ENCODE measurements at places on chromosomes 6 and 20.
A peak's percentile ranks its signal among the peaks of the same experiment; 100 is the strongest.

- no peak for DNase-seq
These were observed 162.6 kb upstream of the FOXA2 start for GRCh38 chr20:22746957-22747356.

- DNase-seq: no peak
These were observed 216.5 kb downstream of the ZMYND8 start for GRCh38 chr20:47139934-47140535.

DNA sequence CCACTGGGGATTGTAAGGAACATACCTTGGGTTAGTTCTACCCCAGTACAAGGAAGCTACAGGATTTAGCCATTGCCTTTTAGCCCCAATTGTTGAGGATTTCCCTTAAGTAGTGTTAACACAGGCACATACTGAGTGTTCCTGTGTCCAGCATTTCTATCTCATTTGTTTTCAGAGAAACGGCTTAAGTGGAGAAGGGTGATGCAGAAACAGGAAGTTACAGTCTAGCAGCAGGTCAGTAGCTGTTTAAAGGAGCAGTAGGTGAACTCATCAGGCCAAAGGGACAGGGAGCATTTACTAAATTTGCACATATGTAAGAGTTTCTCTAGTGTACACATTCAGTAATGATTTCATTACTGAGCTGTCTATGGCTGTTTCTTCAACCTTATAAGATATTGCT, 644.2 kb upstream of the GJE1 start:
- DNase-seq: no peak

DNA sequence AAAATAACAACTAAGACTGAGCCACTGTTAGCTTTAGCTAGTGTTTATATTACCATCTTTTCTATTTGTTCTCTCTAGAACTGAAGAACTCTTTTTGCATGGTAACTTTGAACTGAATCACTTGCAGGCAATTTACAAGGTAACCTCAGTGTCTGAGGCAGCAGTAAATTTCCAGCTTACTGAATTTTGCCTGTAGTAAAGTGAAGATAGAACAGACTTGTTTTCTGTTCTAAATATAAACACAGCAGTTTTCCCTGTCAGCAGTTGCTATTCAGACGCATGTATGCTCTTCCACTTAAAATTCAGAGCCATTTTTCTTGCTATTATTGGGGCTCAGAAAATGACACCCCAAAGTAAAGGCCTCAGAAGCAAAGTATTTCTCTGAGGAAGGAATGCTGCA, 974.0 kb upstream of the GJE1 start:
- no peak for DNase-seq

DNA sequence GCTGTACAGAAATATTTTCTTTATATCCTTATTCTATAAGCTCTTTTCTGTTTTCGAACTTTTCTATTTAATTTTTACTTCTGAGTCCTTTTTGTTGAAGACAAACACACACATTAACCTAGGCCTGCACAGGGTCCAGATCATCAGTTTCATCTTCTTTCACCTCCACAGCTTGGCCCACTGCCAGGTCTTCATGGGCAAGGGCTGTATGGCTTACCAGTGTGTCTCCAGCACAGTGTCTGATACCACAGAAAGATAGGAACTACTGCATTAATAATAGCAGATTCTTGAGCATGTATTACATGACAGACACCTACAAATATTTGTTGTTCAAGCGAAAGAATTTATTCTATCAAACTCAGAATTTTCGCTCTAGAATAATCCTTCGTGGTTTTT, 24.4 kb downstream of the QKI start:
- no peak for DNase-seq

GRCh38 chr6:148557796-148558321, 189.0 kb upstream of the UST start:
- no peak for DNase-seq

DNA sequence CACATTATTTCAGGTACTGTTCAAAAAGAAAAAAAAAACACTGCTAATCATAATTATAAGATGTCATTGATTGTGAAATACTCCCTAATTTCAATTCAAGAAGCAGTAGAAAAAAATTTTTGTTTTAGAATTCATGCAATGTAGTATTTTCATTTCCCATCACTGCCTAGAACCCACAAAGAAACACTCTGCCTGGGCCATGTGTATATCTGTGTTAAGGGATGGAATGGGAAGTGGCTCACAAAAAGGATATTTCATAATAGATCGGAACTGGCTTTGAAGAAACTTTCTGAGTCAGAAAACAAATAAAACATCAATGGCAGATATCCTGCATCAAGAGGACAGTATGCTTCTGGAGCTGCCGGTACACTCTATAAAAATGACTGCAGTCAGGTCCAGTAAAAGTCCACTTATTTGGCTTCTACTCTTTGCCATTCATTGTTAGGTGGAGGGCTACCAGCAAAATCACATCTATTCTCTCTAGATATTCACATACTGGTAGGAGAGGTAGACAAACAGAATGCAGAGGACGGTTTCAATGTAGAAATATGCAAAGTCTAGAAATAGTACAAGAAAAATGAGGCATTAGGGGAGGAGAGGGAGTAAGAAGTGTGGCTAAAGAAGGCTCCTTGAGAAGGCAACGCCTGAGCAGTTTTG, 135.0 kb upstream of the TNFAIP3 start:
- no peak for DNase-seq

- DNase-seq: no peak
These were observed 271.5 kb upstream of the FOXQ1 start for GRCh38 chr6:1040393-1040792.

- DNase-seq: no peak
These were observed 131.1 kb downstream of the TBXT start for GRCh38 chr6:166036316-166037095.

DNA sequence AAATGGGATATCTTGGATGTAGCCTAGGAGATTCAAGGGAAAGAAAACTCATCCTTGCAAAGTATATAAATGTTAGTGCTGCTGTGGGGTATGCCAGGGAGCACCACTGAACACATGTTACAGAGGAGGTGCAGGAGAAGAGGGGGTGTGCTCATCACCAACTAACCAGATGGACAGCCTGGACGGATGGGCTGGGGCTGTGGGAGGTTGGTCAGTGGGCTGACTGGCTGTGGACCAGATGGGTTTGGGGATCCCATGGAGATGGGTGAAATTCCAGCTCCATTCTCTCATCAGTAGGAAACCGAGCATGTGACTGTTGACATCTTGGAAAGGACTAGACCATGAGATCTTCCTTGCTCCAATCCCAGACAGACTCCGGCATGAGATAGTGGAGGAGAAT, 201.0 kb downstream of the LRFN2 start:
- no peak for DNase-seq

DNA sequence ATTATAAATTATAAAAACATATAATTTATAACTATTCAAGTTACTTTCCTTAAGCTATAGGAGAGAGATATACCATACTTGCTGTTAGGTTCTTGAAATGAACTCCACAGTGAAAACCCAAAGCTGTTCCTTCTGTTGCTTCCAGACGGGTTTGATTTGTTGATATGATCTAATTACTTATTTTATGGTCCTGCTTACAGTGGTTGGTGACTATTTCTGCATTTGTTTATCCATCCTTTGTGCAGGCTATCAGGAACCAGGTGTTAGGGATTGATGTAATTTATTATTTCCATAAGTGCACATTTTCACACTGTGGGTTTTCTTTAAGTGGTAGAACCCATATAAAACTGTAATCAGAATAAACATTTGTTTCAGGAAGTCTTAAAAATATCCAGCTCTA, 167.1 kb downstream of the KIF6 start:
- DNase-seq: no peak

GRCh38 chr6:143187238-143187923, 126.7 kb downstream of the AIG1 start:
- no peak for DNase-seq

DNA sequence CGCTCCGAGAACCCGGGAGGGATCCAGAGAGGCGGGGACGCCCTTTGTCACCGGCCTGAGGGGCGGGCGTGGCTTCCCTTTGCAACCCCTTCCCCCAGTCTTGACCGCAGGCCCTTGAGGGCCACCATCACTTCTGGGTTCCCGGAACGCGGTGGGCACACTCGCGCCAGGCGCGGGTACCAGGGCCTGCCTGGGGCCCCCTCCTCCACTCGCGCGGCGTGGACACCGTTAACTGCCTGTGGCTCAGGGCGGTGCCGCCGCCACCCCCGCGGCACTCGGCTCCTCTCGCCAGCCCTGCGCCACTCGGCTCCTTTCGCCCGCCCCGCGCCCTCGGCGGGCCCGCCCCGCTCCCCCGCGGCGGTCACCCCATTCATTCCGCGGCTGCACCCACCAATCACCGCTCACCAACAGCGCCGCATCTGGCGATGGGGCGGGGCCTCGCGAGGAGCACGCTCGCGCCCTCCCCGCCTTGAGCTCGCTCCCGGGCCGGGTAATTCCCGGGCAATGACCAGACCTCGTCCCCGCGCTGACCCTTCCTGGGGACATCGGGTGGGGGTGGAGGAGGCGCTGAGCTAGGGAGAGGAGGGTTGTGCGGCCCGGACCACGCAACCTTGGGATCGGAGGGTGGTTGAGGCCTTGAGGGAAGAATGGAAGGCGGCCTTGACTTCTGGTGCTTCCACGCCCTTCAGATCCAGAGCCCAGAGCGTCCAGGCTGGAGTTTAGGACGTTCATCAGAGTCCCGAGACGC, 10.5 kb upstream of the ELOVL5 start:
- peak; percentile 73 for DNase-seq

- DNase-seq: no peak
These were observed 37.6 kb downstream of the RRBP1 start for GRCh38 chr20:17644451-17644850.

DNA sequence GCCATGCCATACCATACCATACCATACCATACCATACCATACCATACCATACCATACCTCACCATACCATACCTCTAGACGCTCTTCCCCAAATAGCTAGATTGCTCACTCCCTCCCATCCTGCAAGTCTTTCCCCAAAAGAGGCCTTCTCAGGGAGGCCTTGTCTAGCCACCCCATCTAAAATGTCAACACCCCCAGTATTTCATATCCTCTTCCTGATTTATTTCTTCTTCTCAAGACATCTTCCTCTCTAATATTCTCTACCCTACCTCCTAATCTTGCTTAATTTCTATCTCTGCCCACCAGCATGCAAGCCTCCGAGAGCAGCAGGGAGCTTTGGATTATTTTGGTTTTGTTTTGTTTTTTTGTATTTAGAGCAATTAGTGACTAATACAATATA, 225.2 kb upstream of the RREB1 start:
- DNase-seq: no peak

- DNase-seq: no peak
These were observed 280.5 kb upstream of the JAG1 start for GRCh38 chr20:10954137-10954840.

GRCh38 chr20:38146628-38147027, 18.4 kb downstream of the TGM2 start:
- no peak for DNase-seq

DNA sequence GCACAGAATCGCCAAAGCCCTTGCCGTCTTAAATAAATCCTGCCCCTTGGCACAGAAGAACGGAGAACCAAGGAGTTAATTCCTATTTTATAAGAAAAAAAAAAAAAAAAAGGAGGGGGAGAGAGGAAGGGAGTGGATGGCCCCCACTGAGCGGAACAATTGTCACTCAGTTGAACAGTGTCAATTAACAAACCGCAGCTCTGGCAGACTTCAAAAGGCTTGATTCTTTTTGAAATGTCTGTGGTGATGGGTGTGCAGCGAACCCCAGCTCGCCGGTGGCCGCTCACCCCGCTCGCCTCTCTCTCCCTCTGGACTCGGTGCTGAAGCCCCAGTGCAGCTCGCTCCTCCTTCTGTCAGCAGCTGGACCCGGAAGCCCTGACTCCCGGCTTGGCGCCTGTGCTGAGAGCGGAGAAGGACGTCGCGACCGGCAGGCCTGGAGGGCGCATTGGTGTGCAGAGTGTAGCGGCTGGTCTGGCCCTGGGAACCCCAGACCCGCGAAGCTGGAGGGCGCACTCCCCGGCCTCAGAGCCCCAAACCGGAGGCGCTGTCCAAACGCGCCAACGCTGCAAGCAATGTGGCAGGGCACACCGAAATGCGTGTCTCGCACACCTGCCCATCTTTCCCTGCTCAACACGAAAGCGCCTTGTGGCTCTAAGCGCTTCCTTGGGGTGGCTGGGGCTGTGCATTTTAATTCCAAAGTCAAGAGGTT, 3.4 kb downstream of the LINC00237 start:
- DNase-seq: peak; percentile 14

DNA sequence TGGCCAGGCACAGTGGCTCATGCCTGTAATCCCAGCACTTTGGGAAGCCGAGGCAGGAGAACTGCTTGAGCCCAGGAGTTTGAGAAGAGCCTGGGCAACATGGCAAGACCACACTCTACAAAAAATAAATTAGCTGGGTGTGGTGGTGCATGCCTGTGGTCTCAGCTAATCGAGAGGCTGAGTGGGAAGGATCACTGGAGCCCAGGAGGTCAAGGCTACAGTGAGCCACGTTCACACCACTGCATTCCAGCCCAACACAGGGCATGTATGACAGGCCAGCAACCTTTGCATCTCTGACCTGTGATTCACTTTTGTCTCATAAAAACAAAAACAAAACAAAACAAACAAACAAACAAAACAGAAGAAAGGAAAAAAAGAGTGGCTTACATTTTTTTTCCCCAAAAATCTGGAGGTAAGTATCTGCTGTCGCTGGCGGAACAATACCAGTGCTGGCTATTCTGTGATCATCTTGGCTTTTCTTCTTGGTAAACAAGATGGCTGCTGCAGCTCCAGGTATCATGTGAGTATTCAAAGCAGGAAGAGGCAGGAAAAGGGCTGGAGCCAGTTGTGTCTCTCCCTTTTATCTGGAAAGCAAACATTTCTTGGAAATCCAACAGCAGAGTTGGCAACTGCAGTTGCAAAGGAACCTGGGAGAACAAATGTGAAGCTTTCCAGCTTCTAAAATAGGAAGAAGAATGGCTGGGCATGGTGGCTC, 40.4 kb upstream of the ZMYND8 start:
- DNase-seq: no peak

GRCh38 chr6:83216806-83217205, 23.6 kb downstream of the RWDD2A start:
- DNase-seq: no peak

GRCh38 chr20:57160985-57161384, 105.5 kb downstream of the BMP7 start:
- no peak for DNase-seq

GRCh38 chr6:151536188-151536479, 42.3 kb downstream of the CCDC170 start:
- no peak for DNase-seq

GRCh38 chr6:14738933-14739332, 506.9 kb upstream of the JARID2 start:
- no peak for DNase-seq

GRCh38 chr6:137736048-137736818, 130.8 kb upstream of the TNFAIP3 start:
- DNase-seq: no peak

DNA sequence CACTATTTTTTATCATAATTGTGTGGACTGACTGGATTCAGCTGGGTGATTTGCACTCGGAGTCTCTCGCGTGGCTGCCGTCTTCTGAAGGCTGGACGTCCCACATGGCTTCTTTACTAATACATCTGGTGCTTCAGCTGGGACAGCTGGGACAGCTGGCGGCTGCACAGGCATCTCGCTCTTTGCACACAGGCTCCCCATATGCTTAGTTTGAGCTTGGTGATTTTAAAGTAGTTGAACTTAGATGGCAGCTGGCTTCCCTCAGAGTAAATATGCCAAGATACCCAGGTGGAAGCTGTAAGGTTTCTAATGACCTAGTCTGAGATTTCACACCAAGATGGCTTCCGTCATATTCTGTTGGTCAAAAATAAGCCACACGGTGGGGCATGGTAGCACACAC, 38.7 kb upstream of the PPP1R3G start:
- no peak for DNase-seq

Data from stimulated activated CD8-positive, alpha-beta memory T cell treated with anti-CD3 and anti-CD28 coated beads, Interleukin-7, amount 100 ng/mL, for 4 hours (primary cell).